ENCODE measurements at places on chromosomes 11 and 22.

DNA sequence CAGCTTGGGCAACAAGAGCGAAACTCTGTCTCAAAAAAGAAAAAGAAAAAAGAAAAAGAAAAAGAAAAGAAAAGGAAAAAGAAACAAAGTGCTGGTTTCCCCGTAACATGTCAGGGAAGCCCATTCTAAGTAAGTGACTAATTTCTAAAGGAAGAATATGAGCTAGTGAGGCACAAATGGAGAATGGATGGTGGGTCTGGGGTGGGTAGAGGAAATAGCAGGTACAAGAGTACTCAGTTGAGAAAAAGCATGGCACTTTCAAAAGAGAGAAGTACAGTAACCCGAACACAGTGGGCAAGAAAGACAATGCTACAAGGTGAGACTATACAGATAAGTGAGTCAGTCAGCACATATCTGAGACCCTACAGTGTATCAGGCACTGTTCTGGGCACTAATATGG lies 4.5 kb downstream of the MAJIN start:
- DNase-seq = no peak

DNA sequence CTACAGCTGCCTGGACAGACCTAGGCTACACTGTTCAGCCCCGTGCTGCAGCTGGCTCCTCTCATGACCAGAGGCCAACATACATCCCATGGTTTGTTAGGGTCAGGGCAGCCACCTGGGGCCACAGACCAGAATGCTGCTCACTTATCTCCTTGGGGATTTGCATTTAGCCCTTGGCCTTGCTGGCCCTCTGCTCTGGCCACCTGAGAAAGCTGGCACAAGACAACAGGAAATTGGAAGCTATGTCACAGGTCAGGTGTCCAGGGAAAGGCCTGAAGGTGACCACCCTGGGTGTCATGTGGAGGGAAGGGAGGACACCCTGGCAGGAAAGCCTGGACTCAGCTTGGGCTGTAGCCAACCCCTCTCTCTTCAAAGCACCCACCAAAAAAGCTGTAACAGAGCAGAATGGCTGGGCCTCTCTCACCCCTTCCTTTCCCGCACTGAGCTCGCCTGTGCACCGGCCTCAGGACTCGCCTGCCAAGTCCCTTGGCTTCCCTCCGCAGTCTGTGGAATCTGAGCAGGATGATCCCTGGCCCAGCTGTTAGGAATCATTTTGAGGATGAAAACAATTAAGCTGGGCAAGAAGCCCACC lies 86.3 kb downstream of the SNX19 start:
- DNase-seq = no peak

GRCh38 chr11:76234021-76234415 lies 27.7 kb upstream of the WNT11 start:
- DNase-seq = no peak

GRCh38 chr11:65530157-65530496 lies 5.2 kb downstream of the SCYL1 start:
- no peak for DNase-seq

DNA sequence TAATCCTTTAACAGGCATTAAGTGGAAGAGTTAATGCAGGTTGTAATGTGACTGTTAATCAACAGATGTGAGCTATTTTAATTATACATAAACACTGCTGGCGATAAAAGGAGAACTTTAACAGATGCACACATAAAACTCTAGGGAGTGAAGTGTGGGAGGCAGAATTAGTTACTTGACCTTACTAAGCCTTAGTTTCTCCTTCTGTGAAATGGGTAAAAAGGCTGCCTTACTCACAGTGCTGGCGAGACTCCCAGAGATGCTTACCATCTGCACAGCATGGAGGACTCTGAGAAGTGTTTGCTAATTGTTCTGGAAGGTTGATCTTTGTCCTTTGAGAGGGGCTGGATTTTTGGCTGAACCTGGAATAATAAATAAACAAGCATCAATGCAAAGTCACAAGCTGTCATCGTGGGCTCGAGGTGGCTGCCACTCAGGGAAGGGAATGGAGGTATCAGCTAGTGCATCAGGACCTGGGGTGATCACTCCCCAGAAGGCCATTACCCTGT lies 58.6 kb upstream of the MPEG1 start:
- DNase-seq = no peak

- DNase-seq = no peak
Measured at GRCh38 chr22:48948575-48949170, 879.0 kb downstream of the BRD1 start.

DNA sequence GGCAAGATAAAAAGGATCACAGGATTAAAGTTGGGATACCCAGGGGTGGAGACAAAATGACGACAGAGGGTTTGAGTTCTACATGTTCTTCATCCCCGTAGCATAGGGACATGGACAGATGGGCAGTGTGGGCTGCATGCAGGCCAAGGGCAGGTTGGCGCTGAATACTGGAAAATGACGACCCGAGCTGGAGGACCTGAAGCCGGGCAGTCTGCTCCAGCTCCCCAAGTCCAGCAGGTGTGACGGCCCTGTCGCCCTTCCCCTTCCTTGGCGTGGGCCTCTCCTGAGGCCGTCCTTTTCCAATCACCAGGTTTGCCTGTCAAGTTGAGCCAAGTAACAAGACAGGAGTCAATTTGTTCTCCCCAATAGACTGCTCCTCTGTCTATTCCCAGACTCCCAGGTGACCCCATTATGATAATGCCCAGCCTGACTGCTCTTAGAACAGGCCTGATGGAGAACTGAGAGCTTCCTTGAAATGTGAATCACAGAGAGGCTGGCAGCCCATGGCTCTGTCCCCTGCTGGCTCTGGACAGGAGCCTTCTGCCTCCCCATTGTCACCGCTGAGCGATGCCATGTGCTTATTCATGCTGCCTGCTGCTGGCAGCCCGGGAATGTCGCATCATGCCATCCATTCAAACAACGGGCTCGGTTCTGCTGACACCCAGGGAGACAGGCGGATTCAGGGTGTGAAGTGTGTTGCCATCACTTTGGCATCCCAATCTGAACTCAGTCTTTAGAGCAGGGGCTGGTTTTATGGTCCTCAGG lies 392.1 kb downstream of the NTM start:
- no peak for DNase-seq

GRCh38 chr22:47606426-47606825 lies 844.0 kb downstream of the TBC1D22A start:
- DNase-seq = no peak

DNA sequence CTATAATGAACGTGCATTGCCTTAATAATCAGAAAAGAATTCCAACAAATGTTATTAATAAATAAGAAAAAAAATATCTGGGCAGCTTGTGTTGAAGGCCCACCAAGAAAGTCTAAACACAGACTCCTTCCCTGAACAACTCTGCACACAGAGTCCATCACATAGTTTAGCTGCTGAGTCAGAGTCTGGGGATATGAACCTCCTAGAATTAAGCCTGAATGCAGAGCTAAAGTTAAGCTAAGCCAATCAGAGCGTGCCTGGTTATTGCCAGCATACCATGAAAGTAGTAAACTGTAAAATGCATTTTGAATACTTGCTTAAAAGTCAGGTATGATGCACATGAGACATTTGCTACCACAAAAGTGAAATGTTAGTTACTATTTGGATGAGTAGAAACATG lies 25.6 kb upstream of the TENM4 start:
- DNase-seq = no peak

Data from SHP77 treated with DMSO at 0.1 percent for 48 hours (cell line).